ENCODE measurements at places on chromosomes 6 and 20.

- no peak for DNase-seq
Observed at GRCh38 chr20:63833776-63834490, 2.9 kb upstream of the ZBTB46 start.

DNA sequence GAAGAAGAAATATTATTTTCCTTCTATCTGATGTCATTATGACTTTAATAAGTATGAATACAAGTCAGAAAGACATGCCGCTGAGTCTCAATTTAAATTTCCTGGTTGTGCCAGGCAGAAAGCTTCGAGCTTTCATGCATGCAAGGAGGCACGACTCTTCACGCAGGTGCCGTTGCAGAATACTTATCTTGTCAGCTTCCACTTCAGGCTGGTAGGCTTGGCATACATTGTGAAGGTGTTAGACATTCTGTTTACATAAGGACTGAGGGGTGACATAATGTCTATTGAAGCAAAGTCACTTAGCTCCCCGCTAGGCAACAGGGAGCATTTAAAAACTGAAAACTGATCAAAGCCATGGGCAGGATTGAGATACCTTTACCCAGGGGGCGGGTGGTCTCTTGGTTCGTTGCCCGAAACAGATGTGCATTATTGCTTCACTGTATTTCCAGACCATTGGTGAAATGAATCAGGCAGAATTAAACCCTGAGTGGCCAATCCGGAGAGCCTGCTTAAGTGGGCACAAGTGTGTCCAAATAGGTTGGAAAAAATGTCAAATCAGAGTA, 16.4 kb downstream of the BMP6 start:
- peak; percentile 63 for DNase-seq

DNA sequence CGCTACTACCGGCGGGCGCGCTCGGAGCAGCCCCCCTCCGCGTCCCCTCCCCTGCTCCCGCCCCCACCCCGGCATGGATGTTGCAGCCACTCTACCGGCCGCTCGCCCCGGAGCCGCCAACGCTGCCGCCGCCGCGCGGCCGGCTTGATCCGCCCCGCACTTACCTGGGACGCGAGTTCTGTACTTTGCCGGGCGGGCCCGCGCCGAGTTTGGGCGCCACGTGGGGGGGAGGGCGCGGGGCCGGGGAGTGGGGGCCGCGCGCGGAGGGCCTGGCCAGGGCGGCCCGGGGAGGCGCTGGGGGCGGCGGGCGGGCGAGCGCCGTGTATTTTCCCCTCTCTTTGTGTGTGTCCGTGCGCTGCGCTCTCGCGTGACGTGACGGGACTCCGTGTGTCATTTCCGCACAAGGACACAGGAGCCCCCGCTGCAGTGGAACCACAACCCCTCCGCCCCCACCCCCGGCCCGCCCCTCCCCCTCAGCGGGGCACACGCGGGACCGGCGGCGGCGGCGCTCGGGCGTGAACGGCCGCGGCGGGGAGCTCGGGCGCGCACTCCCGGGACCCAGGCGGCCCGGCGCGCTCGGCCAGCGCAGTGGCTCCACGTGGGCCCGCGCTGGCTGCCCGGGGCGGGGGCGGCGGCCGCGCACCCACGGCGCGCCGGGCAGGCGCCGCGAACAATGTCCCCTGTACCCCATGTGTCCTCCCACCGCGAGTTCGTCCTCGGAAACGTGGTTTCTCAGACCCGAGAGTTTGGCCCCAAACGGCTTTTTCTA, at the start of gene BEND3:
Gene BEND3, minus strand, starts transcription at position 590 of the 769 bp plus-strand sequence. CDS start 16,230 bp downstream, outside the sequence.
- peak; percentile 75 for DNase-seq

GRCh38 chr6:43812850-43813578, 43.0 kb downstream of the VEGFA start:
- no peak for DNase-seq

GRCh38 chr6:87333591-87334181, 4.6 kb upstream of the GJB7 start:
- peak; percentile 5 for DNase-seq

DNA sequence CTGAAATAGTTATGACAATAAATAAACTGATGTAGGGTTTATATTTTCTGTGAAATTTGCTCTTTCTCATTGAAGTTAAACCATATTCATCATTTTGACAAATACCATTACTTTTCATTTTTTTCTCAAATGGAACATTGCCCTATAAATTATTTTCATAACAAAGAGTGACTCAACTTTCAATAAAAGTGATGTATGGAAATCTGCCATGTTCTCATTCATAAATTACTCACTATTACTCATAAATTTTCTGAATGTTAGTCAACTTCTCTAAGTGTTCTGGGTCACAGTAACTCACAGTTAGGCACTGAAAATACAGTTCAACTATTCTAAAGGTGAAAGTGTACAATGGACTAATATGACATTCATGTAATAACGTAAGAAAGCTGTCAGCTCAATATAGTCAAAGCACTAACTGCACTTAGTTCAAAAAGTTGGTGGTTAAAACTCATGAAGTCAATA, 19.0 kb upstream of the STX11 start:
- no peak for DNase-seq

DNA sequence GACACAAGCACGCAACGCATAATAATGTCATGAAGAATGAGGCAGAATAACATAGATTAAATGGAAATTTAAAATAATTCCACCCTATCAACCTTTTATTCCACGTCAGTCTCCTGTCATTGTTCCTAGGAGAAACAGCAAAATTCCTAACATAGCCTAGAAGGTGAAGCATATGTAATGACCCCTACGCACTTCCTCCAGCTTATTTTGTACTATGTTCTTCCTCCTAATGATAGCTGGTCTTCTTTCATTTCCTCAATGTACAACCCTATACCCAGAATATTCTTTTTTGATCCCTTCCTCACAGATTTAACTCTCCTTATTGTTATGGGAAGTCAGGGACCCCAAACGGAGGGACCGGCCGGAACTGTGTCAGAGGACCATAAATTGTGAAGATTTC, 122.0 kb upstream of the CARMIL1 start:
- no peak for DNase-seq

Data from NCI-H774 (cell line).